ENCODE measurements at places on chromosomes 5 and 9. TPM values are rescaled to one million over a fixed set of nuclear protein-coding genes. Genes with fewer than 3 reads are reported as not detected.

Gene SREK1IP1
- polyA plus RNA-seq: 17.8 TPM

Gene BTNL3
- 0.10 TPM for polyA plus RNA-seq

Gene KCNIP1
- polyA plus RNA-seq: 3.1 TPM

Gene BARHL1
- polyA plus RNA-seq: not detected

Gene DMRT3
- not detected for polyA plus RNA-seq

Gene LEAP2
- 3.2 TPM for polyA plus RNA-seq

DNA sequence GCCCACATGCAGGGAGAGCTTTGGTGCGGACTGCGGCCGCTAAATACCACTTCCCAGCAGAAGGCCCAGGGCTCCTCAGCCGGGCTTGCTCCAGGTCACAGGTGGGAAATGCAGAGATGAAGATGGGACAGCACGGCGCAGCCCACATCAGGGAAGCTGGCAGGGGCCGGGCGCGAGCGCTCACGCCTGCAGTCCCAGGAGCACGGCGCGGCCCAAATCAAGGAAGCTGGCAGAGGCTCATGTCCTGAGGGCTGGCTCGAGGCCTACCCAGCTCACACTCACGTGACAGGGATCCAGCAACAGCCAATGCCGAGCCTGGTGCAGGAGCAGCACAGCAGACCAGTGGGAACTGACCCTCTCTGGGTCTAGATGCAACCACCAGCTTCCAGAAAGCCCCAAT, 16.3 kb downstream of the LPCAT1 start:
- no peak for DNase-seq

DNA sequence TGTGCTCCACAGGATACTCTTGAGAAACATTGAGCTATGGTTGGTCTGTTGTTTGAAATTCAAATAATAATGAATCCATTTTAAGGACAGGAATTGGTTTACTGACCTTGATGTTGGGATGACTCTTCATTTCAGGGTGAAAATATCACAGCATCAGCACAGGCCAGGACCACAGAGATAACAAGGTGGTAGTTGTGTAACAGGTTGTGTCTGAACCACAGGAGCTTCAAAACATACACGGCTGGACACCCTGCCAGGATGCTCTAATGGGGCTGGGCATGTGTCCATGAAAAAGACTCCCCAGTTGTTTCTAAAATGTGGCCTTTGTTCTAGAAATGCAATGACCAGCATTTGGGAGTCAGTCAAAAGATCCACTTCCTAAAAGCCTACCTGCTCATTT, 69.8 kb downstream of the ACO1 start:
- DNase-seq: no peak

- DNase-seq: no peak
Measured at GRCh38 chr5:58938563-58939424, 355.9 kb downstream of the RAB3C start.

DNA sequence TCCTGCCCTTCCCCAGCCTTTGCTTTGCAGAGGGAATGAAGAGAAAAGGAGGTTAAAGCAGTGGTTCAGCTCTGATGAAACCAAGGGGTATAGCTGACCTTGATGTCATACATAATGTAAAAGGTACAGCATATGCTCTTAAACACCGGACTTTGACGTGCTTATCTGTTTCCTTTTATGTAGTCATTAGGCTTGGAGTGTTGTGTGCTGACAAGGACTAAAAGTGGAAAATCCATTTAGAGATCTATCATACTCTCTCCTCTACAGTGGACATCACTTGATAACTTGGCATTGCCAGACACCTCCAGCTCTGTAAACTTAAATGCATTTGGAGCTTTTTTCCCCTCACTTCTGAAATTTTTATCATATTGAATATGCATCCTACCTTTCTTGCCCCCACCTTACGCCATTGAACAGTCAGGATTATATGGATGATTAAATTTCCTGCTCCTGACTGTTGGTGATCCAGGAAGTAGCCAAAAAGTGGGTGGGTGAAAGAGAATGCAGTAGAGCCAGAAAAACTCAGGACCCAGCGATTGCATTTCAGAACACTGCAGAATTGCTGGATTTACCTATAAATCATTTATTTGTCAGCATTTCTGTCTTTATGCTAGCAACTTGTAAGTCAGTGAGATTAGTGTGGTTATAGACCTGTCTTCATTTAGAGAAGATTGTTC, 4.1 kb downstream of the TNFAIP8 start:
- no peak for DNase-seq

DNA sequence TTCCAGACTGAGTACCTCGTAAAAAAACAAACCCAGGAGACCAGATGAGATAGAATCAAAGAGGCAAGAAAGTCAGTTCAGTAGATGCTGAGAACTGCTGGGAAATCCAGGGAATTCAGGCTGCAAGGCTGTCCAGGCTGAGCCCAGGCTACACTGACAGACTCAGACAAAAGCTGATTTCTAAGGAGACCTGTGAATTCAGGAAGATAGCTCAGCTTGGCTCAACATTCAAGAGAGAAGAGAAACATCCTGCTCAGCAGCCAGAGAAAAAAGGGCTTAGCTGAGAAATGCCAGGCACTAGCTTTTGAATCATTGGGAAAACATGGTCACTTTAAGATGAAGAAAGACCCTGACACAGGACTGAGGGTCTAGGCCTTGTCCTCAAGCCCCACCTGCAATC, 118.2 kb upstream of the SLC44A1 start:
- no peak for DNase-seq
